ENCODE measurements at places on chromosomes 2 and 18.

DNA sequence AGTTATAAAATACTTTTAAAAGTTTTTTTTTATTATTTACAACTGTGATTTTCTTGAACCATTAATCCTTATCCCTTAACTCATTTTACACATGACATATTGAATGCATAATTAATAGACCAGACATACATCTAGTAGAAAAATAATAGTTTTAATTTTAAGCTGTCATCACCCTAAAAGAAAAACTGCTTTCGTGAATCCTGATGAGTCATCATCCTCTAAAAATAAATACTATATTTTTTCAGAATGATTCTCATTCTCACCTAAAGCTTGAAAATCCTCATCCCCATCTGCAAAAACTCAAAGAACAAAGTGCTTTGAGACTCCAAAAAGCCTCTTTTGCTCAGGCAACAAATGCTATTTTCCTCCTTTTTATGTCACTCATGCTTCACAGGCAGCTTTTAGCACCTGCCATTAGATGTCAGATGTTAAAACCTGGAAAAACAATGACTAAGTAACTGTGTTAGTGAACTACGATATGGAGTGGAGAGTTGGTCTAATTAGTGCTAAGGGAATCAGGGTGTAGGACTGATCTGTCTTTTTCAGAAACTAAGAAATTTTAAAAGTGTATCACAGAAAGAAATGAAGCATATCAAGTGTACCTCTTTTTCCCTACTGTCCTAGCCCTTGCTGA, 297.6 kb downstream of the TMX3 start:
- no peak for DNase-seq

DNA sequence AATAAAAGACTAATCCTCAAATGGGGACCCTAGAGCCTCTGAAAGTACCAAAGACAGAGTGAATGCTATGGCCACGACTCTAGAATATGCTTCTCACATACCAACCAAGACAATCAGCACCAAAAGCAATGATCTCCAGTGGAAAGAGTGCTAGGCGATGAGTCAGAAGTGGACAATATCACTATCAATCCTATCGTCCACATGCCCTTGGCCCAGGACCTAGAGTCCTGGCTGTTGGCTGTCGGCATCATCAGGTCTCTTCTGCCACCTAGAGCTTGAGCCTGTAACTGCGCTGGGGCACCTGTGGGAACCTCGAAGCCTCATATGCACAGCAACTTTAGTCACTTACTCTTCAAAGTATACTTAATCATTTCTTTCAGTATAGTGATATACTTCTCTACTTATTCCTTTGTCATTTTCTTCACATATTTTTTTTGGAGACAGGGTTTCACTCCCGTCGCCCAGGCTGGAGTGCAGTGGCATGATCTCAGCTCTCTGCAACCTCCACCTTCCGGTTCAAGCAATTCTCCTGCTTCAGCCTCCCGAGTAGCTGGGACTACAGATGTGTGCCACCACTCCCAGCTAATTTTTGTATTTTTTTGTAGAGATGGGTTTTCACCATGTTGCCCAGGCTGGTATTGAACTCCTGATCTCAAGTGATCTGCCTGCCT, 29.7 kb downstream of the NOL10 start:
- DNase-seq = peak; percentile 7

GRCh38 chr18:22559414-22560274, 141.9 kb upstream of the CTAGE1 start:
- no peak for DNase-seq

DNA sequence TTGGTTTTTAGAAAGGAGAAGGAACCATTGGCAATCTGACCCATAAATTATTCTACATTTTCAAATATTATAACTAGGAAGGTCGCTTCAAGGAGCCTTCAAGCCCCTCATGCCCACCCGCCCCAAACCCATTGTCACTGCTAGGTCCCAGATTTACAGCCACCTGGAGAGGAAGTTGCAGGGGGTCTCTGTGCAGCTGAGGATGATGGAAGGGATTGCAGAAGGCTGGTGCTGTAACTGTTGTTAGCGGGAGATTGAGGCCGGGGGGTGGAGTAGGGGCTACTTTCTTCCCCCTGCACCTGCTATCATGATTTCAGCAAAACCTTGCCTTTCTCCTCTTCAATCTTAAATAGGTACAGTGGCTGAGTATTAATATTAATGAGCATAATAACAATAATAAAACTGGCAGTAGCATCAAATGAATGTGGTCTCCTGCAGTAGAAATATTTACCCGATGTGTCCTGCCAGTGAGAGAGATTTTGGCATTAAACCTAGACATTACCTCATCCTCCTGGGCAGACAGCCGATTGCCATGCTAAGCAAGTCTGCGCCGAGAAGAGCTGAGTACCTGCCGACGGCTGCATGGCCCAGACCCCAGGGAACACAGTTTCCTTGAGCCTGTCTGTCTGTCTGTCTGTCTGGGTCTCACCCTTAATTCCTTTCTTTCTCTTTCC, 225.4 kb downstream of the FAM210A start:
- DNase-seq = peak; percentile 59

- DNase-seq = no peak
These were observed 140.7 kb downstream of the ACOXL start for GRCh38 chr2:110873056-110873502.

GRCh38 chr2:207042841-207043240, 103.5 kb downstream of the CPO start:
- DNase-seq = no peak

- DNase-seq = no peak
These were observed 389.2 kb downstream of the FBXO15 start for GRCh38 chr18:73758446-73758845.

- no peak for DNase-seq
These were observed 26.4 kb downstream of the SKA1 start for GRCh38 chr18:50401295-50401694.

GRCh38 chr2:19799881-19800780, 101.7 kb downstream of the TTC32 start:
- no peak for DNase-seq

DNA sequence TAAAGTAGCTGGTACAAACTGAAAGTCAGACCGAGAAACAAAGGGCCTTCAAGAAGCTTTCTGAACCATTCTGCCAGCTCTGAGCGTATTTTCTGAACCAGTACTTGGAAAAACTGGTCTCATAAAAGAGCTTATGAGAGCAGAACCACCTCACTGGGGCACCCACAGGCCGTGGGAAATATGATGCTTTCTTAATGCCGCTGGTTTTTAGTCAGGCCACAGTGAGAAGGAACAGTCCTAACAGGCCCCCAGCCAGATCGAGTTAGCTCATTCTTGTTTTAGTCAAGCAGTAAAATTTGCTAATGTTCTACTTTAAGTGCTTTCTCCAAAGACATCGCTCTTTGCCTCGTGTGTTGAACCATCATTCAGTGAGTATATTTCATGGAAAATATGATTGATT, 12.7 kb upstream of the NOSTRIN start:
- no peak for DNase-seq

- no peak for DNase-seq
These were observed 498.2 kb upstream of the TCF4 start for GRCh38 chr18:56086176-56086575.

GRCh38 chr2:69916106-69916505, 1.2 kb downstream of the MXD1 start:
- no peak for DNase-seq

All from RPMI8226 (cell line).